Activated naive CD8-positive, alpha-beta T cell treated with anti-CD3 and anti-CD28 coated beads for 36 hours (primary cell): ENCODE measurements at places on chromosomes 1 and 21. TPM values are rescaled to one million over a fixed set of nuclear protein-coding genes. Genes with fewer than 3 reads are reported as not detected.

GRCh38 chr1:208942394-208943130 is 641.0 kb upstream of the CAMK1G start:
- no peak for DNase-seq

DNA sequence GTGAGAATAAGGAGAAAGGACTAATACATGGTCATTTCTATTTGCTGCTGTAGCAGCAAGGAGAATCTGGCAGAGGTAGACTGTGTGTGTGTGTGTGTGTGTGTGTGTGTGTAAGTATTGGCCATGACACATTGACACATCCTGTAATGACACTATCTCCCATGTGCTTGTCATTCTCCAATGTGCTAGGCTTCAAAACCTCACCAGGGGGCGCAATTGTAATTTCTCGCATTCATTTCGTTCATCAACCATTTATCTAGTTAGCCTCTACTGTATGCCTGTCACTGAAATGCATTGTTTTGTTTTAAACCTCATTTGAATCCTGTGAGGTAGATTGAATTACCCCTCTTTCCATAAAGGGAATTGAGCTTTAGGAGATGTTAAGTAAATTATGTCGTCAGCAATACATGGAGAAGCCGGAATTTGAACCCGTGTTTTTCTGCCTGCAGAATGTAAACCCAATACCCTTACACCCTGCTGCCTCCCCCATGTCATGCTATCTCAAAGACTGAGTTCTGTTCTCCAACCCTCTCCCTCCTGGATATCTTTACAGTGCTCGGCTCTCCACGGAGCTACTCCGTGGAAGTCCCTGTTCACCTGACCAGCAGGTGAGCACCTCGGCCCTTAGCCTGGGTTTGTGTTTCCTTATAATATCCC is 100.8 kb downstream of the UCK2 start:
- DNase-seq, result peak; percentile 29

- DNase-seq, result no peak
Observed at GRCh38 chr1:109740615-109741373, at the start of gene GSTM3. Gene GSTM3, minus strand, starts transcription at chr1:109741038. Its CDS starts 751 bp downstream, at chr1:109740287.

GRCh38 chr1:117232531-117232930 is 21.8 kb upstream of the VTCN1 start:
- no peak for DNase-seq

- DNase-seq, result peak; percentile 70
Observed at GRCh38 chr1:181021811-181022434, 747 bp downstream of the STX6 start.

GRCh38 chr1:160777486-160778089 is 18.4 kb upstream of the LY9 start:
- peak; percentile 41 for DNase-seq

GRCh38 chr1:111952125-111952657 is 37.3 kb downstream of the KCND3 start:
- no peak for DNase-seq

Gene PROK1
- total RNA-seq, result not detected
